CD14-positive monocyte (primary cell): ENCODE measurements at places on chromosomes 11 and 22.

DNA sequence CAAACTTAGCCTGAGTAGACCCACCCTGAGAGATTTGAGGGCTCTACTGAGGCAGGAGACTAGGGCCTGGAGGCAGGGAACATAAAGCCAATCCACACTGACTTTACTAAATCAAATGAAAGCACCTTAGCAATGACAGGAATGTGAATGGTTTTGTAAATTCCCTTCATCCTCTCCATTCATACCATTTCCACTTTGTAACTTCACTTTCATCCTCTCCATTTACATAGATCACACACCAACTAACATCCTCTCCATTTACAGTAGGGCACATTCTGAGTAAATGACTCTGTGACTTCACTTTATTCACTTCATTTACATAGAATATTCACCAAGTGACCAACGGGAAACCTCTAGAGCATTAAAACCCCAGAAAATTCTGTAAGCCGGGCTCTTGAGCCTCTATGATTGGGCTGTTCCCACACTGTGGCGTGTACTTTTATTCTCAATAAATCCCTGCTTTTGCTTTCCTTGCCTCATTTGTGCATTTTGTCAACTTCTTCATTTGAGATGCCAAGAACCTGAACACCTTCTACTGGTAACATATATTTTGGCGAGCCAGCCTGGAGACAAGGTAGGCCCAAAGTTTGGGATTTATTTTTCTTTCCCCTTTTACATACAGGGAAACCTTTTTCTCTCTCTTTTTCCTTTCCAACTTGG lies 82.9 kb downstream of the PIWIL4 start:
- DNase-seq: no peak

DNA sequence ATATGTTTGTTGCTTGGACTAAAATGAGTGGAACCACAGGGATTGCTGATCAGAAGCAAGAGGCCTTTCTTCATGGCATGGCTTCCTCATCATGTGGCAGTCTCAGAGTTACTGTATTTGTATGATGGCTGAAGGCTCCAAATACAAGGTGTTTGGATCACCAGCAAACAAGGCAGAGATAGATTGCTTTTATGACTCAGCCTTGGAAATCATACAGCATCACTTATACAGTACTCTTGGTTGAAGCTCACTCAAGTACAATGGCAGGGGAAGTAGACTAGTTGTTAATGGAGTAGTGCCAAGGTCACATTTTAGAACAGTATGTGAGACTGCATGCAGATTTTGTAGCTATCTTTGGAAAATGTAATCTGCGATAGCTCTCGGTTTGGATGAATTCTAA lies 16.6 kb downstream of the CAPRIN1 start:
- DNase-seq: no peak

- DNase-seq: no peak
Observed at GRCh38 chr11:101931692-101932091, 15.4 kb upstream of the ANGPTL5 start.

DNA sequence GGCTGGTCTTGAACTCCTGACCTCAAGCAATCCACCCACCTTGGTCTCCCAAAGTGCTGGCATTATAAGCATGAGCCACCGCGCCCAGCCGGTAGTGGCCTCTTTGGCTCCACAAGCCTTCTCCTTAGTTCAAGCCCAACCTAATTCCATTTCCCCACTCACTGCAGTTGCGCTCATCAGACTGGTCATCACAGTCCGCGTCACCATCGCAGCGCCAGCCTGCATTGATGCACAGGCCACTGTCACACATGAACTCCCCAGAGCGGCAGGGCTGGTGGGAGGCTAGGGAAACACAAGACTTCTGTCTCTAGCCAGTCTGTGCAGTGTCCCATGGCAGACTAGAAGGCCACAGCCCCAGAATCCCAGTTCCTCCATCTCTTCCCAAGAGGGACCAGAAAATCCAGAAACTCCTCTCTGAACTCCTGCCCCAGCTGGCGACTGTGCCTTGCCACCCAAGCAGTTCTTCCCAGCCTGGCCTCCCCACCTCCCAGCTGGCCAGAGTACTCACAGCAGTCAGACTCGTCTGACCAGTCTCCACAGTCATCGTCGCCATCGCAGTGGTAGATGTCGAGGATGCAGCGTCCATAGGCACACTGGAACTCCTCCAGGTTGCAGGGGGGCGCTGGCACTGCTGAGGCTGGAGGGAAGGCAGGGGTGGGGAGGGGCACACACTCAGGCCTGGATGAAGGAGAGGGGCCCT lies 19.8 kb downstream of the LRP4 start:
- DNase-seq: no peak

- DNase-seq: no peak
Observed at GRCh38 chr11:124923296-124923695, 4.2 kb downstream of the HEPN1 start.
